ENCODE measurements at places on chromosomes 5 and 9.

DNA sequence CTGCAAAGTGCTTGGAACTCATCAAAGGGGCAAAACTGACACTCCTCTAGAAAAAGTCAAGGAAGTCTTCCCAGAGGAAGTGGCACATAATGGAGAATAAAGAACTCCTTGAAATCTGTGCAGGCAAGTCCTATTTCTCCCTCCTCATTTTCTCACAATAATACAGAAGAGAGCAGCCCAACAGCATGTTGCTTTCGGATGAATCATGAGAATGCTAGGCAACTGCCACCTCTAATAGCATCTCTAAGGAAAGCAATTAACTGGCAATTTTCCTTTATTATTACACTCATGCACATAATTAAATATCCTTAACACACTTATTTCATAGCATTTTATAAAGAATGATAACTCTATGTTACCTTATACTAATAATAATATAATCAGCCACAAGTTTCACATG lies 122.2 kb upstream of the PTGER4 start:
- no peak for DNase-seq

- DNase-seq = no peak
Observed at GRCh38 chr5:133524666-133525065, 87.7 kb downstream of the FSTL4 start.

DNA sequence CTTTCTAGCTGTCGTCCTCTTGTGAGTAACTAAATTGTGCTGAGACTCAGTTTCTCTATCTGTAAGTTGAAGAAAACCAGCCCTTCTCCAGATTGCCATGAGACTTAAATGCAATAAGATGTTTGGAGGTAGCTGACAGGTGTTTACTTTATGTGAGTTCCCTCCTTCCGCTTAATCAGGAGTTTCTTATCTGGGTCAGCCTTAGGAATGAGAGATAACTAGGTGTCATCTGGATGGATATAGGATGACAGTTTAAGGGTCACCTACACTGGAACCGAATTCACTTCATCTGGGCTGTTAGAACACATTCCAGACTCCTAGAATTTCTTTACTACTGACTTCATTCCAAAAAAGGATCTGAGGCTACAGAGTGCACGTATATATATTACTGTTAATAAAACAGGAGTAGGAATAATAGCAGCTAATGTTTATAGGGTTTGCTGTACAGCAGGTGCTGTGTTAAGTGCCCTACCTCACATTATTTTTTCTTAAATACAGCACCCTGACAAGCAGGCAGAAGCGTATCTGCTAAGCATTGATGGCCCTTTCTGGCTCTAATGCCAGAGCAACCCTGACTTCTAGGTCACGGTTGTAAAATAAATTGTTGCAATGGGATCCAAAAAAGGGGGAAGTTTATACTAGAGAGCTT lies 30.0 kb upstream of the CPEB4 start:
- DNase-seq = no peak

GRCh38 chr5:164058621-164059020 lies 553.2 kb downstream of the MAT2B start:
- no peak for DNase-seq

DNA sequence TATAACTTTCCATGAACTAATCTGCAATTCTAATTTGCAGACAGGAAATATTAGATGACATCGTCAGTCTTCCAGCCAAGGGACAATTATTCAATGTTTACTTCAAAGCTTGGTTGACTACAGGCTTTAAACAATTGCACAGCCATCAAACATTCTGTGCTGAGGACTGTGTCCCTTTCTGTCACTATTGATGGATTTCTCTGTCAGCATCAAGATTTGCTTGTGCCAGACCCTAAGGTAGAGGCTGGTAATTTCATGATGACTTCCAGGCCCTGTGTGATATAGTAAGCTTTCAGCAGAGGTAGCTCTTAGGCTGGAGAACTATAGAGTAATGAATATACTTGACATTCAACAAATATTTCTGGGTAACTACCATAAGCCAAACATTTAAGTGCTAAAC lies 229.3 kb upstream of the ACTBL2 start:
- no peak for DNase-seq

- no peak for DNase-seq
Observed at GRCh38 chr9:87517732-87518131, 20.1 kb downstream of the DAPK1 start.

DNA sequence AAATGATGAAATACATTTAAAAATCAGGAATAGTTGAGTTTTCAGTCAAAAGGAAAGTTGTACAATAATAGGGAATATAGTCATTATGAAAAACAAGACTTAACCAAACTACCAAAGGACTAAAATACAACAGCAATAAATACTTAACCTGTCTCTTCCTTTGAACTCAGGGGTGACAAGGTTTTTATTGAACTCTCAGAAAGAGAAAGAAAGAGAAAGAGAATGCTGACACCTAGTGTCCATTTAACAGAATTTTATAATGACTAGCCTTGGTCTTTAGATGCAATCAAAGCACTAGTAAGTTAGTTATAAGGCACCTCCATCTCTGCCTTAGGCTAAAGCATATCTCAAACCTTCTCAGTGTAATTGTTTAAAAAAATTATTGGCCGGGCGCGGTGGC lies 47.5 kb downstream of the UIMC1 start:
- no peak for DNase-seq

DNA sequence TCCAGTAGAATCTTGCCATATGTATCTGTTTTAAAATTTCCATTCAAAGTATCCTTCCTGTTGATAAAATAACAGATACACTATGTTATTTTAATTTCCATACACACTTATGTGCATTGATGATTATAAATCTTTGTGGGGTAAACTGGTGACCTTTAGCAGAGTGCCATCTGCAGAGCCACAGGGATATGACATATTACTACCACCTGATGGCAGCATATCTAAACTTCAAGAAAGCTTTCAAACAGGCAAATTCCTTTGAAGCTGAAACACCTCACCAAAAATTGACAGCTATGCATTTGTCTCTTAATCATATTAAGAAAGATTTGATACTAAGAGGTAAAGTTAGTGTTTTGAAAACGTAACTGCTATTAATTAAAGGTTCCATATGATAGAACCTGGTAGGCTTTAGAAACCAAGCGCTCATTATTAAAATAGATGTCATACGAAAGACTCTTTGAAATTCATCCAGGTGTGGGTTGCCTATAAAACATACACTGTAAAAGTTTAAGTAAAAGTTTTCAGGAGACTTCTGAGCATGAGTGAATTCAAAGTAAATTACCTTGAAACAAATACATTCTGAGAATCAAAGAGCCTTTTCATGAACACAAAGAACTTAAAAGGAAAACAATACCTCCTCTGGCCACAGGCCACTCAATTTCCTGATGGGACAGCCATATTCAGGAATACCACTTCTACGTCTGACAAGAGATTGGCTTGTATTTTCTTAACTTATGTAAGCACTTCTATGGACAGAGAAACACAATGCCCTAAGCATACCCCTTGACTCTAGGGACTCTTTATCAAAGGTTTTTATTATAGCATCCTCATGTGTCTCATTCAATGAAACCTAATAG lies 93.3 kb downstream of the KIAA0825 start:
- DNase-seq = peak; percentile 13

GRCh38 chr9:16345902-16346301 lies 524.6 kb downstream of the BNC2 start:
- DNase-seq = no peak

DNA sequence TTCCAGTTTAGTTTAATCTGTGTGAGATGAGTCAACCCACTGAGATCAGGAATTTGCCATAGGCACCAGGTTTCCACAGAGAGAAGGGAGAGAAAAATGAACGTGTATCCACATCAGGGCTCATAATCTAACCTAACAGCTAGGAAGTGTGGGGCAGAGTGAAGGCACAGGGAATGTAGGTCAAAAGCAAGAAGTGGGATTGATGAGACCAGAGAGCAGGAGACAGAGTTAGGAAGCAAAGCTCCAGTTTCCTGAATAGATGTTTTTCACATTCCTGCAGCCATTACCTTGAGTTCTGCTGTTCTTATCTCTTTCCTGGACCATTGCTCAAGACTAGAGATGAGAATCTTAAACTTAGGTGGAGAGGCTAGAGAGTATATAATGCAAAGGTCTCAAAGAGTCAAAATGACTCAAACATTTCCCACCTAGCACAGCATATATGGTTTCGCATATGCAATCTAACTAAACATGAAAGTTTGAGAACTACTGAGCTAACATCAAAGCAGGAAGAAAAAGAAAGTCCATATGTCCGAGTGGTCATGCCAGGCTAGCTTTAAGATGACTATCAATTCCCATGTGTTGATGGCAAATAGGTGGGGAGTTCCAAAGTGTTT lies 41.1 kb upstream of the GNAQ start:
- DNase-seq = no peak

GRCh38 chr9:69058101-69058500 lies 22.5 kb downstream of the FXN start:
- DNase-seq = no peak
